Esophagus mucosa (tissue), 1 donor: ENCODE measurements at places on chromosomes 7 and 10.
A peak's percentile ranks its signal among the peaks of the same experiment; 100 is the strongest.

DNA sequence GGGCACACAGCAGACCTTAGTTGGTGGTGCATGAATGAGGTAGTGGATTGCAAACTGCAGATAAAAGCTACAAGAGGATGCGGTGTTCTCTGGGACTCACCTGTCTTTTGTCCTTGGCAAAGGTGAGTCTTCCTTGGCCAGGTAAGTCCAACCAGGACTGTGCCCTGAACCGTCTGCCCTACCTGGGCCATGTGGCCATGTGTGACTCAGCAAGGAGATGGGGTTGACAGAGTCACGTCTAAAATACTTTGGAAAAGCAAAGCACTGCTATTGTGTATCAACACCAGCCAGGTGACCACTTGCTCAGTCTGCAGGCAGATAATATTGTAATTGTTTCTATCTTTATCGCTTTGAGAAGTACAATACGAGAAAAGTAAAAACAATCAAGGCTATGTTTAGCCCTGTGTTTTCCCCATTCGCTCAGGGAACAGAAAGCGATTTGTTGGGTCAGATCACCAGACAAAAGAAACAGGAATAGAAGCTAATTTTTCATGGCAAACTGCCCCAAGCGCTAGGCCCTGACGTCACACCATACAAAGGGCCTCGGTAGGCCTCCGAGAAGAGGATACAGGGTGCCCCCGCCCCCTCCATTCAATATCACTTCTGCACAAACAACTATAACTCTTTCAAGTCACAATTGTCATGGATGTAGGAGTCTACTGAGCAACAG lies 57.3 kb downstream of the FAM53B start:
- no peak for ATAC-seq

DNA sequence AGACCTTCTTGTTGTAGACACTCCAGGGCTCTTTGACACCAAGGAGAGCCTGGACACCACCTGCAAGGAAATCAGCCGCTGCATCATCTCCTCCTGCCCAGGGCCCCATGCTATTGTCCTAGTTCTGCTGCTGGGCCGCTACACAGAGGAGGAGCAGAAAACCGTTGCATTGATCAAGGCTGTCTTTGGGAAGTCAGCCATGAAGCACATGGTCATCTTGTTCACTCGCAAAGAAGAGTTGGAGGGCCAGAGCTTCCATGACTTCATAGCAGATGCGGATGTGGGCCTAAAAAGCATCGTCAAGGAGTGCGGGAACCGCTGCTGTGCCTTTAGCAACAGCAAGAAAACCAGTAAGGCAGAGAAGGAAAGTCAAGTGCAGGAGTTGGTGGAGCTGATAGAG lies 5.5 kb downstream of the GIMAP7 start:
- no peak for ATAC-seq

- ATAC-seq, result peak; percentile 22
Observed at GRCh38 chr7:17910377-17910776, 29.9 kb downstream of the SNX13 start.

- ATAC-seq, result no peak
Observed at GRCh38 chr7:134831862-134832261, 52.4 kb downstream of the CALD1 start.

GRCh38 chr7:132240262-132240661 lies 336.0 kb downstream of the PLXNA4 start:
- no peak for ATAC-seq

DNA sequence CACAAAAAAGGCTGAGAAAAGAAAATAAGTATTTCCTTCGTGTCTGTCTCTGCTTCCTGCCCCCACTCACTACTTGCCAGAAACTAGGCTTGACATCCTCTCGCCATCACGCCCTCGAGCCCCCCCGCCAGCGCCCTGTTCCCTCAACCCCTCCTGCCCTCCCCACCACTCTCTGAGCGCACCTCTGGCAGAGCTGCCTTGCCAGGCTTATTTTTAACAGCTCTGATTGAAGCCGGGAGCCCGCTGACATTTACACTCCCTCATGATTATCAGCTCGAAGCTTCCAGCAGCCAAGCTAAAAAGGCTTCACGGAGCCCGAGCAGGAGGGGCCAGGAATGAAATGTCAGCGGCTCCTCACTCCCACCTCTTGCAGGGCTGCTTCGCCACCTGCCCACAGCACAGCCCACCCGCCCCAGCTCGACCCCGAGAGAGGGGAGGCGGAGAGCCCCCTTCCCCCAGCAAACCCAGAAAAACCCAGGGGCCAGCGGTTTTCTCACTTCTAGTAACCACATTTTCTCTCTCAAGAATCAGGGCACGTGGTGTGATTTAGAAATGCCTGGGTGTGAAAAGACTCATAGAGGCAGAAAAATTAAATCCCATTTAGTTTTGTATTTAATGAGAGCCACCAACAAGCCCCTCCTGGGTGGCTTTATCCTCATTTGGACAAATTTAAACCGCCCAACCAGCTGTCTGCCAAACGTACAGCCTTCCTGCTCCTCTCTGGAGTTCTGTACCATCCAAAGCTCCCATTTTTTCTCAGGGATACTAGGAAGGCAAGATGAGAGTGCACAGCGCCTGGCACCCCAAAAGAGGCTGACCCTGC lies 89.3 kb downstream of the SLIT1 start:
- no peak for ATAC-seq

DNA sequence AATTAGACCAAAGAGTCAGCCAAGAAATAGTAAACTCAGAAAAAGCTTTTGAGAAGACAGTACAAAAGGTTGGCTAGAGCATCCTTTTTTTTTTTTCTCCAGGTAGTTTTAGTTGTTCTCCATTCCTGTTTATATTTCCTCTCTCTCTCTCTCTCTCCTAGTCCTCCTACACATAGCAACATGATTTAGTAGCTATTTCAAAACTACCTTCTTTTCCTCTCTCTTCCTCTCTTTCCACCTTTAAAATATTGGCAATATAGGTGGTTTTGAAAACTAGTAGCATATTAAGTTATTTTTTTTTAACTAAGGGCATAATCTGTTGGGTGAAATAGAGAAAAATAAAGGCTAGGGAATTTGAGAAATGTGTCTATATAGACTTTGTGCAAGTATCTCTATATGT lies 5.0 kb downstream of the SKIDA1 start:
- ATAC-seq, result no peak

- peak; percentile 76 for ATAC-seq
Observed at GRCh38 chr10:99280472-99280871, 44.8 kb upstream of the HPSE2 start.

- ATAC-seq, result no peak
Observed at GRCh38 chr7:99996755-99997544, 18.4 kb upstream of the ZKSCAN1 start.
